ENCODE measurements at places on chromosomes 1 and 21. TPM values are rescaled to one million over a fixed set of nuclear protein-coding genes. Genes with fewer than 3 reads are reported as not detected.

Gene SPRR5
- total RNA-seq: not detected

Gene GJC2
- total RNA-seq: 0.61 TPM

- no peak overlapping the region for H3K27ac ChIP-seq
- H3K36me3 ChIP-seq: peaks cover 10% of the 10 kb centered on the region
- H3K4me3 ChIP-seq: no peak overlapping the region
These were observed 19.0 kb downstream of the CRYZ start for GRCh38 chr1:74713849-74714248.

GRCh38 chr1:2556277-2556677 lies at the start of gene TNFRSF14:
TNFRSF14 (plus strand) TSS chr1:2556371; CDS start chr1:2556665, 294 bp downstream.
- H3K36me3 ChIP-seq: no peaks in the 10 kb centered on the region
- peak within 1 kb of the TSS; percentile 87 for H3K27ac ChIP-seq
- DNase-seq: peak; percentile 88
- no peaks in the 10 kb centered on the region for H3K27me3 ChIP-seq
- peaks cover 31% of the 10 kb centered on the region for H3K4me1 ChIP-seq
- H3K4me3 ChIP-seq: peak within 1 kb of the TSS; percentile 91

GRCh38 chr1:109822749-109823542 lies 59.2 kb upstream of the EPS8L3 start:
- H3K27me3 ChIP-seq: no peaks in the 10 kb centered on the region
- DNase-seq: no peak
- no peak overlapping the region for H3K27ac ChIP-seq
- H3K4me3 ChIP-seq: no peak overlapping the region
- no peaks in the 10 kb centered on the region for H3K36me3 ChIP-seq

DNA sequence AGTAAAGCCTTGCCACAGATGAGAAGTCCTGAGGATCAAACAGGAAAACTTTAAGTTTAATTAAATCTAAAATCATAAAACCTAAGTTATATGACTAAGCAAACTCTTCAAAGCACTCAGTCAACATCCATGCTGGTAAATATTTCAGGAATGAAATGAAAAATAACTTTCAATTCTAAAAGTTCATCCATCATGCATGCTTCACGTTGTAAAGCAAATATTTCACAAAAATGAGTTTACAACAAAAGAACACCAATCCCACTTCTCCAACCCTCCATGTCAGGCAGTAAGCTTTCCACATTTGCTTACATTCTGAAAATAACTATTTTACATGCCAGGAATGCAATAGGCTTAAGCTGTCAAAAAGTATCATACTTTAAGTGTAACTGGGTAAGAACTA lies 16.8 kb downstream of the APP start:
- no peak overlapping the region for H3K27ac ChIP-seq
- H3K27me3 ChIP-seq: no peaks in the 10 kb centered on the region
- H3K4me3 ChIP-seq: no peak overlapping the region
- no peak for DNase-seq
- no peaks in the 10 kb centered on the region for H3K36me3 ChIP-seq
- no peaks in the 10 kb centered on the region for H3K4me1 ChIP-seq

DNA sequence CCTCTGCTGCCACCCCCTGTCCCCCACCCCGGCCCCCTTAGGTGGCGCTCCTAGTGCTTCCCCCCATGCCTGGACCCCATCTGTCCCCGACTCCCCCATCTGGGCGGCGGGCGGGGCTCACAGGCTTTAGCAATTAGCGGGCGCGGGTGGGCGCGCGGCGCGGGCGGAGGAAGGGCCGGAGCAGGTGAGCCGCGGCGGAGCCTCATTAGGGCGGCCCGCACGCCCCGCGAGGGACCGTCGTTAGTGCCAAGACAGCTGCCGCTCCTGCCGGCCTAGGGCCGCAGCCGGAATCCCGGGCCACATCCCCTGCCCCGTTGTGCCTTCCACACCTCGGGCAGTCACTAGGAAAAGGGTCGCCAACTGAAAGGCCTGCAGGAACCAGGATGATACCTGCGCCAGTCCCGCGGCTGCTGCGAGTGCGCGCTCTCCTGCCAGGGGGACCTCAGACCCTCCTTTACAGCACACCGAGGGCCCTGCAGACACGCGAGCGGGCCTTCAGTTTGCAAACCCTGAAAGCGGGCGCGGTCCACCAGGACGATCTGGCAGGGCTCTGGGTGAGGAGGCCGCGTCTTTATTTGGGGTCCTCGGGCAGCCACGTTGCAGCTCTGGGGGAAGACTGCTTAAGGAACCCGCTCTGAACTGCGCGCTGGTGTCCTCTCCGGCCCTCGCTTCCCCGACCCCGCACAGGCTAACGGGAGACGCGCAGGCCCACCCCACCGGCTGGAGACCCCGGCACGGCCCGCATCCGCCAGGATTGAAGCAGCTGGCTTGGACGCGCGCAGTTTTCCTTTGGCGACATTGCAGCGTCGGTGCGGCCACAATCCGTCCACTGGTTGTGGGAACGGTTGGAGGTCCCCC lies 7.6 kb downstream of the OLIG2 start:
- H3K36me3 ChIP-seq: no peaks in the 10 kb centered on the region
- H3K27ac ChIP-seq: no peak overlapping the region
- peaks cover 12% of the 10 kb centered on the region for H3K4me1 ChIP-seq
- no peak overlapping the region for H3K4me3 ChIP-seq

GRCh38 chr1:199747984-199748383 lies 279.5 kb upstream of the NR5A2 start:
- H3K27me3 ChIP-seq: no peaks in the 10 kb centered on the region
- H3K27ac ChIP-seq: no peak overlapping the region
- no peaks in the 10 kb centered on the region for H3K36me3 ChIP-seq
- no peak for DNase-seq
- no peaks in the 10 kb centered on the region for H3K4me1 ChIP-seq

DNA sequence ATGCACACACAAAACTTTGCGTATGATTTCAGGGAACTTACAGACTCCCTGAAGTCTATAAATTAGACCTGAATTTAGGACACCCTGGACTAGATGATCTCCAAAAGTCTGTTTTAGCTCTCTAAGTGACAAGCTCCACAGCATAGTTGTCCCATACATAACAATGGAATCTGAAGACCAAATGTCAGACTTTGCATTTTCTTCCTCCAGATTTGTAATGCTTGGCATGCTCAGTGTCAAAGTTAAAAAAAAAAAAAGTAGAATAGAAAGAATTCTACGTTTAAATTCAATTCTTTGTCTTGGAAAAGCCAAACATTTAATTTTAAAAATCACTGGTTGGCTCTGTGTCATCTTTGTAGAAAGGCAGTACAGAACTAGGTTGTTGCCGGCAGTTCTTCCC lies 66.7 kb downstream of the OLFML2B start:
- H3K27me3 ChIP-seq: no peaks in the 10 kb centered on the region
- no peak overlapping the region for H3K4me3 ChIP-seq
- peaks cover 43% of the 10 kb centered on the region for H3K36me3 ChIP-seq
- no peak for DNase-seq

- H3K27ac ChIP-seq: peak overlapping the region; percentile 56
- H3K4me1 ChIP-seq: peaks cover 39% of the 10 kb centered on the region
- H3K27me3 ChIP-seq: no peaks in the 10 kb centered on the region
- H3K36me3 ChIP-seq: no peaks in the 10 kb centered on the region
These were observed 148.7 kb upstream of the NR5A2 start for GRCh38 chr1:199878823-199879222.

DNA sequence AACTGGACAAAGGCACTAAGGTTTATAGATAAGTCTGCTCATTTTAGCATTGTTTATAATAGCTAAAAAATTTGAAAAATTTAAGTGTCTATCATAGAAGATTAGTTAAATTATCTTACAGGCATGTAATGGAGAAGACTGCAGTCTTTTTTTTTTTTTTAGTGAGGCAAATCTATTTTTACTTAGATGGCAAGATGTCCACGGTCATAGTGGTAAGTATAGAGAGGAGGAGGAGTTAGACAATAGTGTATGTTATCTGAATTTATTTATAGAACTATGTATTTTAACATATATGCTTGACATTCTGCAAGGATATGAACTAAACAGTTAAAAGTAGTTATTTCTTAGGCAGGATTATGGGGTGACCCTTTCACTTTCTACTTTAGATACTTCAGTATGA lies 149.0 kb downstream of the SYT2 start:
- H3K27ac ChIP-seq: no peak overlapping the region
- peaks cover 22% of the 10 kb centered on the region for H3K4me1 ChIP-seq
- H3K27me3 ChIP-seq: no peaks in the 10 kb centered on the region
- no peak for DNase-seq
- no peaks in the 10 kb centered on the region for H3K36me3 ChIP-seq
- no peak overlapping the region for H3K4me3 ChIP-seq

DNA sequence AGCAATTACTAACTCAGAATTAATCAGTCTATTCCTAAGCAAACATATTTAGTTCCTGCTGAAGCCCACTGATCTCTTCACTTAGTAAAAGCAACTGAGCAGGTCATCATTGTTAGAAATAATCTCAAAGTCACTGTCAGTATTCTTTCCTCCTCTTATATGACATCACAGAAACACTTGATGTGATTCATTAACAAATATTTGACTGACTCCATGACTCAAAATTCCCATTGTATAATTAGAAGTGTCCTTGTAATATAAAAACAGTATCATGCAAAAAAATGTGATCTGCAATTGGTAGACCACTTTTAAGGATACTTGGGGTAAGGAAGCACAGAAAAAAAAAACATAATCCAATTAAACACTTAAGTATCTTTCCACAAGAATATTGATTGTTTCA lies 194.4 kb downstream of the DPYD start:
- H3K4me3 ChIP-seq: no peak overlapping the region
- no peaks in the 10 kb centered on the region for H3K36me3 ChIP-seq
- no peak for DNase-seq
- no peaks in the 10 kb centered on the region for H3K4me1 ChIP-seq

- no peak overlapping the region for H3K4me3 ChIP-seq
- H3K27me3 ChIP-seq: peaks cover under 1% of the 10 kb centered on the region
- H3K4me1 ChIP-seq: peaks cover 31% of the 10 kb centered on the region
These were observed 107.3 kb upstream of the POU3F1 start for GRCh38 chr1:38153778-38154470.

GRCh38 chr21:44723177-44724131 lies 12.1 kb upstream of the TSPEAR start:
- H3K36me3 ChIP-seq: no peaks in the 10 kb centered on the region
- peaks cover 9% of the 10 kb centered on the region for H3K27me3 ChIP-seq
- H3K4me3 ChIP-seq: no peak overlapping the region
- no peak overlapping the region for H3K27ac ChIP-seq
- DNase-seq: no peak

Measured in B cell (primary cell).